Fibroblast of lung (primary cell): ENCODE measurements at places on chromosomes 5 and 9.
A peak's percentile ranks its signal among the peaks of the same experiment; 100 is the strongest.

DNA sequence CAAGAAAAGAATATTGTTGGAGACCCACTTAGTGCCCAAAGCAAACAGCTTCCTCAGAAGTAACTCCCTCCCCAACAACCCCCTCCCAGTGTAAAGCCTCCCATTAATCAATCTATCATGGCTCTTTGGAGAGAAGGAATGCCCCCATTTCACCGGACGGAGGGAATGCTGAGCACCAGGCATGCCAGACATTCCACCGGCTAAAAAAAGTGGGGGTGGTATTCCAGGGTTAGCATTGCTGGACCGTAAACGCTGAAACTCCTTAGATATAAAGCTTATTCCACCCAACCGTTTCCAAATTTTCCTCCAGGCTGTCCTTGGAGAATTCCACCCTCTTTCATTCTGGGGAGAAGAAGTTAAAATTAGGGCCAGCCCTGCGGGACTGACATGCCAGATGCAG, 363 bp upstream of the MAMDC2 start:
- H3K36me3 ChIP-seq: no peaks in the 10 kb centered on the region
- peaks cover 4% of the 10 kb centered on the region for H3K4me1 ChIP-seq
- peak; percentile 43 for DNase-seq
- no peaks in the 10 kb centered on the region for H3K27me3 ChIP-seq
- no peak overlapping the region for H3K27ac ChIP-seq
- peak overlapping the region; percentile 60 for H3K4me3 ChIP-seq

GRCh38 chr9:130213911-130214761, 41.9 kb downstream of the NCS1 start:
- no peak overlapping the region for H3K27ac ChIP-seq
- DNase-seq: peak; percentile 17
- H3K27me3 ChIP-seq: no peaks in the 10 kb centered on the region
- peaks cover 4% of the 10 kb centered on the region for H3K36me3 ChIP-seq
- H3K4me3 ChIP-seq: no peak overlapping the region

DNA sequence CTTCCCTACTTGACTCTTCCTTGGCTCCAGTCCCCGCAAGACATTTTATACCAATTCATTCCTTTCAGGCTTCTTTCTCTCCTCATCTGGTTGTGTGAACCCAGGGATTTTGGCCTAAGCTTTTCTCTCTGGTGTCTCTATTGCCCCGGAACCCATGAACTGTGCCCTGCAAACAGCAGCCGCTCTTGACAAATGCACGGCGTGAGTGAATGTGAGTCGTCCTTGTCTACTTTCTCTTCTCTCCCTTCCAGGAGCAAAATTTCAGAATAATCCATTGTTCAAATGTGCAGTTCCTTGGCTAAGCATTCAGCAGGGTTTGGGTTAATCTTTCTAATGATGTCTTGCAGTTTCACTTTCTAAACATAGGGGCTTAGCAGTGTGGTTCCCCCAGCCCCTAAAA, 250.4 kb upstream of the IRX4 start:
- H3K4me1 ChIP-seq: no peaks in the 10 kb centered on the region
- DNase-seq: no peak
- H3K36me3 ChIP-seq: no peaks in the 10 kb centered on the region

GRCh38 chr5:132055808-132056609, 4.4 kb upstream of the IL3 start:
- no peak for DNase-seq
- H3K27ac ChIP-seq: no peak overlapping the region
- no peaks in the 10 kb centered on the region for H3K4me1 ChIP-seq
- H3K4me3 ChIP-seq: no peak overlapping the region
- H3K36me3 ChIP-seq: no peaks in the 10 kb centered on the region
- H3K27me3 ChIP-seq: peaks cover 5% of the 10 kb centered on the region

- H3K36me3 ChIP-seq: no peaks in the 10 kb centered on the region
- no peak overlapping the region for H3K4me3 ChIP-seq
- no peaks in the 10 kb centered on the region for H3K4me1 ChIP-seq
- DNase-seq: no peak
Observed at GRCh38 chr5:143693651-143694252, 118.2 kb upstream of the HMHB1 start.

DNA sequence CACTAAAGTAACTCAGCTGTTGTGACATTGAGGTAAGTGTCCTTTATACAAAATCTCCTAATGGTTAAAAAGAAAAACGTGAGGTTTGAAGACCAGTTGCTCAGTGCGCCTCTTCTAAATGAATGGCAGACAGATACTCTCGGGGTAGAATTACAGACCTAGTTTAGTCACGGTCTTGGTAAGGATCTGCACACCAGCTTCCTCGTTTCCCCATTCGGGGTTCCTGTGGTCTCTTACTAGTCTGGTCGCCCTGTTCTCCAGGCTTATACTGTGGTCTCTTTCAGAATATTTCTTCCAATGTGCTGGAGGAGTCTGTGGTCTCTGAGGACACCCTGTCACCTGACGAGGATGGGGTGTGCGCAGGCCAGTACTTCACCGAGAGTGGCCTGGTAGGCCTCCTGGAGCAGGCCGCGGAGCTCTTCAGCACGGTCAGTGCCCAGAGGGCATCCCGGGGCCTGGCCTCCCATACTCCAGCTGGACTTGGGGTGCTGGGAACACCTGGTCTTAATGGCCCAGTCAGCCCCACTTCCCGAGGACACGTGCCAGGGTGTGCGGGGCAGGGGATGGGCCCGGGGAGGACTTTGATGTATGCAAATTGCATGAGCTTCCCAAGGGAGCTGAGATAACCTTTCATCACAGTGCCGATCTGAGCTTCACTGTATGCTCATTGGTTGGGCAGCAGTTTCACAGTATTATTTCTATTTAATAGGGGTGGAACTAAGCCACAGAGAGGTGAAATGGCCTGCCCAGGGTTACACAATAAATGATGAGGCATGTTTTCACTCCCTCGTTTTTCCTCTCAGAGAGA, 224.5 kb downstream of the DOCK8 start:
- H3K36me3 ChIP-seq: no peaks in the 10 kb centered on the region
- no peak overlapping the region for H3K27ac ChIP-seq
- no peaks in the 10 kb centered on the region for H3K4me1 ChIP-seq
- no peak for DNase-seq

DNA sequence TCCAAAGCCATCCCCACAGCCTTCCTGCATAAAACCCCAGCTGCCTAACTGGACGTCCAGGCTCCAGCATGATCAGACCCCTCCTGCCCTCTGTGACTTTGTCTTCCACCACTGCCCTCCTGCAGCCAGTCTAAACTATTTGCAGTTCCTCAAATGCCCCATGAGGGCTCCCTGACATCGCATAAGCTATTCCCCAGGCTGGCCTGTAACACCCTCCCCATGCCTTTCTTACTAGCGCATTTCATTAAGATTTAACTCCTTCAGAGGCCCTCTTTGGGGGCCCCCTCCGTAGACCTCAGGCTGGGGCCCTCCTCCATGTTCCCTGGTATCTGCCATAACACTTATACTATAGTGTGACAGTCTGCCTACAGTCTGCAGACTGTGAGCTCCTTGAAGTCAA, 15.5 kb upstream of the SMIM23 start:
- H3K4me3 ChIP-seq: no peak overlapping the region
- DNase-seq: no peak
- H3K4me1 ChIP-seq: no peaks in the 10 kb centered on the region

DNA sequence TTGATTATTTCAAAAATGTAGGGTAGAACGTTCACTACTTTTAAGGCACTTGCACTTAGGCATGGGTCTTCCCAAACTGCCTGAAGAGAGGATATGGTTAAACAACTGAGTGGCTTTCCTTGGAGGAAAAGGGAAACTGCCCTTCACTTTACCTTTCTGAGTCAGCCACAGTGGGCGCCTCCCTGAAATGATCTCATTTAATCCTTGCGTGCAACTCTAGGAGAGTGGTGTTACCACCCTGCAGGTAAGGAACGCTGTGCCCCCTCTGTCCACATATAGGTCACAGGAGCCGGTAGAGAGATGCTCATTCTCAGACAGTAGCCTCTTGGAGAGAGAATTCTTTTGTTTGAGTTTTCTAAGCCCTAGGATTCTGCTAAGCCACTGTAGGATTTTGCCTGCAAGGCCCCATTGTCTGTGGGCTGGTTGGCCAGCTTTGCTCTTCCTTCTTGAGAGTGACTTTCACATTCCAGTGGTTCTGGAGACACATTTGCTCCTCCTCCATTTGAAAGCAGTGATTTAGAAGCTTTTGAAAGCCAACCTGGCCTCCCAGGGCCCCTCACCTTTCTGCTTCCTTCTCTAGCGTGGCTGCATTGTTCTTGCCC, 110.3 kb upstream of the CTSL start:
- no peaks in the 10 kb centered on the region for H3K27me3 ChIP-seq
- H3K4me1 ChIP-seq: no peaks in the 10 kb centered on the region
- H3K27ac ChIP-seq: no peak overlapping the region
- no peak overlapping the region for H3K4me3 ChIP-seq
- DNase-seq: no peak

GRCh38 chr5:14267991-14268708, 125.0 kb downstream of the TRIO start:
- H3K4me1 ChIP-seq: peaks cover 47% of the 10 kb centered on the region
- peaks cover 2% of the 10 kb centered on the region for H3K36me3 ChIP-seq

DNA sequence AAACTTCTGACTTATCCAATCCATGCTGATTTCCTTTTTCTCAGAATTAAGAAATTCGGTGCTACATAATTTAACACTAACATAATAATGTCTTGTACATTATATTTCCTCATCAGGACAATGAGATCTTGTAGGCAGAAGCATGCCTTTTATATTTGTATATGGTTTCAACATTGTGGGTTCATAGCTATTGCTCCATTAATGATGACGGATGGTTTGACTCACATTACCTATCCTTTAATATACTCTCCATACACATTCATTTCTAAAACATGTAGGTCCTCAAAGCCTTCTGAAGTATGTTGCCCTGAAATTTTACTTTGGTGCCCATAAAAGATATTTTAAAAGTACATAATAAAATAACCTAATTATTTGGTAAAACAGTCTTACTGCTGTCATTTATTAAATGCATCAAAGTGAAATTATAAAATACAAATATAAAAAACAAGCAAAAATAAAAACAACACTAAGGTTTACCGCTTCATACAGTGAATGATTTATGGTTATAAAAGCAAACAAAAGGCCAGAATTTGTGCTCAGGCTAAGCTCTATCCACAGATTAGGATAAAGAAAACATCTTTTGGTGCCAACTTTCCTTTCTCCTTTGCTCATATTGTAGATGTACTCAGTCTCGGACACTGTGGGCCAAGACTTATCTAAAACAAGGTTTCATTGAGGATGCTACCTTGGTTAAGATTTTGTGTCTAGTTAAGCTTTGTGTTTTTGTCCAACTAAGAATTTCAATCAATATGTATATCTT, 61.2 kb upstream of the GCNT4 start:
- H3K4me1 ChIP-seq: no peaks in the 10 kb centered on the region
- no peaks in the 10 kb centered on the region for H3K36me3 ChIP-seq
- no peak overlapping the region for H3K27ac ChIP-seq
- DNase-seq: no peak
- H3K4me3 ChIP-seq: no peak overlapping the region
- H3K27me3 ChIP-seq: no peaks in the 10 kb centered on the region

DNA sequence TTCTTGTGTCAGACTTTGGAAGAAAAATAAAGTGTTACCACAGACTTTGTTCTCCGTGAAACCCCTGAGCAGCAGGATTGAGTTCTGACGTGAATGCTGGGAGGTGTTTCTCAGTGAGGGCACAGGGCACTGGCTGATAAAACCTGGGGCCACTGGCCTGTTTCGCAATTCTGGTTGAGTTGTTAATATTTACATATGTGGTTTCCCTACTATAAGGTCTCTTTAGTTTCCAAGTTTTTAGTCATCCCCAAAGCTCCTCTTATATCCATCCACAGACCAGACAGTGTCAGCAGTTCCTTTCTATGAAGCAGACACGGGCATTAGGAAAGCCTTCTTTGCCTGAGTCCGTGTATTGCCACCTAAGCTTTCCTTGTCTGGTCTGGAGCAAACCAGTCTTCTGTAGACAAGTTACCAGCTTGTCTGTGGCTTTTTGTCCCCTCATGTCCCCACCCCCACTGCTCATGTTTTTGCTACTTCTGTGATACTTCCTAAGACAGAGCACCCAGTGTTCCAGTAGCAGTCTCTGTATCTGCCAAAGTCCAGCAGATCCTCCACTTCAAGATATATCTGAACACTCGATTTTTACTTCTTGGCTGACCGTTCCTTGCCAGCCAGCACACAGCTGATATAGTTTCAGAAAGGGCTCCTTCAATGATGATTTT, 42.0 kb downstream of the ACO1 start:
- H3K27me3 ChIP-seq: no peaks in the 10 kb centered on the region
- H3K27ac ChIP-seq: peak overlapping the region; percentile 43
- H3K4me1 ChIP-seq: peaks cover 19% of the 10 kb centered on the region

- H3K27ac ChIP-seq: no peak overlapping the region
- H3K27me3 ChIP-seq: no peaks in the 10 kb centered on the region
- no peak for DNase-seq
- no peak overlapping the region for H3K4me3 ChIP-seq
- peaks cover 5% of the 10 kb centered on the region for H3K36me3 ChIP-seq
Observed at GRCh38 chr9:129900263-129901027, 65.2 kb downstream of the USP20 start.

DNA sequence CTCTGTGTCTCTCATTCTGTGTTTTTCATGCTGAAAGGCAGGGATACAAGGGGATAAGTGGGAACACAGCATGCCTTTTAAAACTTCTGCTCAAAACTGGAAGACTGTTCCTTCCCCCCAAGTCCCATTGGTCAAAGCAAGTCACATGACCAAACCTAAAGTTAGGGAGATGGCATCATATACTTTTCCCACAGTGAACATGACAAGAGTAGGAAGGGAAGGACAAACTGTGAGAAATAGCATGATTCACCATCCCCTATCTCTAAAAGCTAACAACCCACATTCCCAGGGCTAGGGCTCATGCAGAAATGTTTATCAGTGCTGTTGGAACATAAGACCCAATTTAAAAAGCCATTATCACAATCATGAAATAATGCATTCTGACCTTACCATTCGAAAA, 24.2 kb upstream of the SHISAL2B start:
- DNase-seq: peak; percentile 62
- no peak overlapping the region for H3K4me3 ChIP-seq
- H3K27me3 ChIP-seq: no peaks in the 10 kb centered on the region
- H3K36me3 ChIP-seq: no peaks in the 10 kb centered on the region
- no peaks in the 10 kb centered on the region for H3K4me1 ChIP-seq
- no peak overlapping the region for H3K27ac ChIP-seq

GRCh38 chr9:127534931-127535330, 77.1 kb upstream of the STXBP1 start:
- H3K4me3 ChIP-seq: no peak overlapping the region
- peak overlapping the region; percentile 92 for H3K27ac ChIP-seq
- no peaks in the 10 kb centered on the region for H3K27me3 ChIP-seq
- H3K36me3 ChIP-seq: peaks cover 23% of the 10 kb centered on the region
- peaks cover 49% of the 10 kb centered on the region for H3K4me1 ChIP-seq

DNA sequence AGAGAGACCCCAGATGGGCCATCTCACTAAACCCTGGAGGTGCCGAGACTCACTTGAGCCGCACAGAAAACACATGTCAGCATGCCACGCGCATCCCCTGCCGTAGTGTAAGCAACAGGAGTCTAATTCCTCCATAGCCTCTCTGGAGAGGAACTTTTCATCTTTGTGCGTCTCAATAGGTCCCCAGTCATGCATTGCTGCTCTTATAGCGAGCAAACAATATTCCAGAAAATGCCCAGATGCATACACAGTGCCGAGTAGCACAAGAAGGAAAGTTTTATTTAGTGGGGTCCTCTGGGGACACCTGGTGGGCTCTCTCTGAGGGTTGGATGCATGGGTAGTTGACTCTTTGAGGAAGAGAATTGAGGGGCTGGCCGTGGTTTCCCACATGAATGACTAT, 97.9 kb upstream of the DAP start:
- H3K36me3 ChIP-seq: no peaks in the 10 kb centered on the region
- no peak overlapping the region for H3K4me3 ChIP-seq
- no peak overlapping the region for H3K27ac ChIP-seq
- DNase-seq: no peak
- no peaks in the 10 kb centered on the region for H3K27me3 ChIP-seq

- H3K4me1 ChIP-seq: no peaks in the 10 kb centered on the region
- no peak for DNase-seq
- no peaks in the 10 kb centered on the region for H3K27me3 ChIP-seq
- no peak overlapping the region for H3K4me3 ChIP-seq
- H3K36me3 ChIP-seq: no peaks in the 10 kb centered on the region
- no peak overlapping the region for H3K27ac ChIP-seq
Observed at GRCh38 chr5:56270058-56270457, 36.9 kb upstream of the ANKRD55 start.
